ENCODE measurements at places on chromosomes 5 and 9.

- no peak for DNase-seq
These were observed 4.7 kb downstream of the NOL6 start for GRCh38 chr9:33468797-33469621.

- DNase-seq = no peak
These were observed 17.4 kb upstream of the SEC16A start for GRCh38 chr9:136499935-136500910.

DNA sequence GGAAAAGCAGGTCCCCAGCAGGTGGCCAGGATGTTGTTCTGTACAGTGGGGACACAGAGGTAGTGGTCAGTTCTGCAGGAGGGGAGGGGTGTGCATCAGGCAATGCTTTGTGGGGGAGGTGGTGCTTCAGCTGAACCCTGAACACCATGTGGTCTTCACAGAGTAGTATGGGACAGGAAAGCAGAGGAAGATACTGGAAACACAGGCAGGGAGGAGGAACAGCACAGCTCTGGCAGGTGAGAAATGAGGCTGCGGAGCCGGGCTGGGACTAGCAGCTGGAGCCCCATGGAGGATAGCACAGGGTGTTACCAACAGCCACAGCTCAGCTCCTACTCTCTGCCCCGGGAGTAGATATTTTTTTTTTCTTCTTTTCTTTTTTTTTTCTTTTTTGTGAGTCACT lies 161.5 kb downstream of the ENTREP1 start:
- no peak for DNase-seq

DNA sequence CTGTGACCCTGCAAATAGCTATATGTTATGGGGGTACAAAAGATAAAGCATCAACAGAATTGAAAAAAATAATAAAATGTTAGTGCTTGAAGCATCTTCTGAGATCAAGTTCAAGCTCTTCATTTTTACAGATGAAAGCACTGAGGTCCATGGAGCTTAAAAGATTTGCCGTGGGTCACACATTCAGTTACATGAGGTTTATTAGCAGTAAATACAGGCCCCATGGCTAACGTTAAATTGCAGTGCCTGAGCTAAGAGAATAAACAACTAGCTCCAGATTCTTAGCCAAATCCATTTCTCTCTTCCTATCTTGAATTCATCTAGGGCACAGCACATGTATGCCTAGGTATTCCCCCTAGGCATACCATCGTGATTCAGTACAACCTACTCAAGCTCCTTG lies 2052.7 kb upstream of the C9orf72 start:
- DNase-seq = no peak

GRCh38 chr5:143248822-143249579 lies 154.5 kb downstream of the NR3C1 start:
- DNase-seq = no peak

GRCh38 chr5:125786021-125786420 lies 637.2 kb upstream of the GRAMD2B start:
- DNase-seq = no peak

- DNase-seq = no peak
These were observed 406.4 kb downstream of the HTR1A start for GRCh38 chr5:63555874-63556273.

- DNase-seq = no peak
These were observed 84.1 kb downstream of the FEM1C start for GRCh38 chr5:115460472-115460871.

GRCh38 chr5:12110629-12111028 lies 206.4 kb upstream of the CTNND2 start:
- no peak for DNase-seq

DNA sequence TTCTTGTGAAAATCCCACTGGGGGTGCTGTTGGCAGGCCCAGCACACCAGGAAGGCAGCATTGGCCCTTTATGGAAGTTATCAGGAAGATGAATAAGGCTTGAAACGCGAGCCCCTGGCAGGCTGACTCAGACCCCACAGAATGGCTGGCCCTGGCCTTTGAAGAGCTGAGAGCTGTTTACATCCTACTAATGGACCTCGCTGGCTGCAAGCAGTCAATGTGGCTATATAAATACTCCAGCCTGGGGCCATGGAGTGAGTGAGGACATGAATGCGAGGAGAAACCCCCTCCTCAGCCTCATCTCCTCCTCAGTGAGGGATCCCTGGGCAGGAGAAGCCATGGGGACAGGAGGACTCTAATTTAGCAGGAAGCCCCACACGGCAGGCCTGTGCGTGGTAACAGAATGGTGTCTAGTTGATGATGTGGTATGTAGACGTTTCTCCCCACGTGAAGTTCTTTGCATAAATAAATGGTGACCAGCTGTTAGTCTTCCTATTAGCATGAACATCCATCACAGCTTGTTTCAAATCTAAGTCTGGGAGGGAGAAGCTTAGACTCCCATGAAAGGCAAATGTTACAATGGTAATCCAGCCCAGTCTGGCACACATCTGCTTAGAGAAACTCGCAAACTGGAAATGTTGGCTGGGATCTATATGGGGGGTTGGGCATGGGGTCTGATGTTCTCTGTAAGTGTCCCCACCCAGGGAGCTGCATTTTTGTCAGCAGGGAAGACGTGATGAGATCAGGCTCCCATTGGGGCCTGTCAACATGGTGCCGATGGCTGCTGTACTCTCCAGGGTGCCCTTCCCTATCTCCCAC lies 175.1 kb upstream of the PITX1 start:
- no peak for DNase-seq

DNA sequence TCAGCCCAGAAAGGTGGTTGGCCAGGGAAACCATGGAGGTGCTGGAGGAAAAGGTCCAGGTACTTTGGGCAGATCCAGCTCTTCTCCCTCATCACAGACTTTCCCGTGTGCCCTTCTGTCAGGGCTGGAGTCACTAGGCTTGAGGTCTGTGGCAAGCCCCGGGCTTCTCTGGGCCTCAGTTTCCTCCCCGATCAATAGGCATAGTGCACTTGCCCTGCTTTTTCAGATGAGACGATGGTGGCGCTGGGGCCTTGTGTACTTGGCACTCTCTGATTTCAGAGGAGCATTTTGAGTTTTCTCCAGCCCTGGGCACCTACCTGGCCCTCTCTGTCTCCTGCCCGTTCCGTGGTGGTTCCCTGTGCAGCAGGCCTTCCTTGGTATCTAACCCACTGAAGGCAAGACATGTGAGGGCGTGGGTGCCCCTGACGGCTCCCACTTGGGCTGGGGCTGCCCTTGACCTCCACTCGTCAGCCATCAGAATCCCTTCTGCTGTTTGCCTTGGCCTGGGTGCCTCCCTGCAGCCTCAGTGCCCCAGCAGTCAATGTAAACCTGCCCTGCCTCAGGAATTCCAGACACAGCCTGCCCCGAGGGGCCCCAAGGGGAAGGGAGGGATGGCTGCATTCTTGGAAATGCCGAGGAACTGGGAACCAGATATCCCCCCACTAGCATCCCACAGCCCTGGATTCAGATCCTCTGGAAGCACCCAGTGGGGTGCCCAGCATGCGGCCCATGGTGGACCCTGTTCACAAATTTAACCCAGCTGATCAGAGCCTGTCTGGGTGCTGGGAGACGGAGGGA lies 66.3 kb upstream of the COL5A1 start:
- no peak for DNase-seq

- DNase-seq = no peak
These were observed 74.5 kb upstream of the WWC1 start for GRCh38 chr5:168216989-168217388.

DNA sequence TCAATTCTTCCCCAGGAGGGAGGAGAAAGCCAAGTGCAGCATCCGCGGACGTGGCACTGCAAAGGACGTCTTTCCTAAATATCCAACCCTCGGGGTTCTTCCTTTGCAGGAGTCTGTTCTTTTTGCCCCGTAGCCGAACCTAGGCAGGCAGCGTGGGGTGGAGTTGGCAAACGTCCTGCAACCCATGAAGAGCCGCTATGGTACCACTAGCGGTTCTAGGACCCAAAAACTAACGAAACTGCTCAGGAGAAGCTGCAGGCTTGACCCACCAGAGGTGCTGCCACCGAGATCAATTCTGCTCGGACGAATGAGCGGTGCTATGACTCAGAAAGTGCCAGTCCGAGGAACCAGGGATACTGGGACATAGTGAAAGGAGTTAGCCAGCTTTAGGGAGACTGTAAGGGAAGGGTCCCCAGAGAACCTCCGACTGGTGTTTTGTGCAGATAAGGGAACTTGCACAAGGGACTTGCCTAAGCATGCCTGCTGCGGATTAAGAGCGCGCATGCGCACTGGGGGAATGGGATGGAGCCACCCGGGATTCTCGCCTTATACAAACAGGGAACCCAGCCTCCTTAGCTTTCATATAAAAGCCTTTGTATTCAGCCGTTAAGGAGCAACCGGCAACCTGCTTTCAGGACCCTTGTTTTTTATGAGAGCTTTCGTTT lies 32.7 kb downstream of the ANXA2R start:
- peak; percentile 17 for DNase-seq

GRCh38 chr9:75935591-75935990 lies 45.1 kb downstream of the PCSK5 start:
- no peak for DNase-seq

GRCh38 chr5:63928451-63928850 lies 33.8 kb downstream of the HTR1A start:
- DNase-seq = no peak

GRCh38 chr9:26462213-26462612 lies 430.4 kb downstream of the CAAP1 start:
- DNase-seq = no peak

- no peak for DNase-seq
These were observed 48.3 kb downstream of the ATPSCKMT start for GRCh38 chr5:10201223-10201868.

- no peak for DNase-seq
These were observed 49.3 kb downstream of the MLLT3 start for GRCh38 chr9:20573023-20573422.

DNA sequence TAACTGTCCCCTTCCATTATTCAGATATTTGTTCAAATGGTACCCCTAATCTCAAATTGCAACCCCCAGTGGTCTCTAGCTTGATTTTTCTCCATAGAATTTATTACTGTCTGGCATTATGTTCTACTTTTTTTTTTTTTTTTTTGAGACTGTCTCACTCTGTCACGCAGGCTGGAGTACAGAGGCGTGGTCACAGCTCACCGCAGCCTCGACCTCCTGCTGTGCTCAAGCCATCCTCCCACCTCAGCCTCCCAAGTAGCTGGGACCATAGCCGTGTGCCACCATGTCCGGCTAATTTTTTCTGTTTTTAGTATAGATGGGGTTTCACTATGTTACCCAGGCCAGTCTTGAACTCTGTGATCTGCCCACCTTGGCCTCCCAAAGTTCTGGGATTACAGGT lies 2.0 kb upstream of the REEP5 start:
- no peak for DNase-seq

GRCh38 chr5:14767735-14768507 lies 103.4 kb downstream of the OTULIN start:
- no peak for DNase-seq

- no peak for DNase-seq
These were observed 60.1 kb upstream of the ZNF608 start for GRCh38 chr5:124806373-124807077.

DNA sequence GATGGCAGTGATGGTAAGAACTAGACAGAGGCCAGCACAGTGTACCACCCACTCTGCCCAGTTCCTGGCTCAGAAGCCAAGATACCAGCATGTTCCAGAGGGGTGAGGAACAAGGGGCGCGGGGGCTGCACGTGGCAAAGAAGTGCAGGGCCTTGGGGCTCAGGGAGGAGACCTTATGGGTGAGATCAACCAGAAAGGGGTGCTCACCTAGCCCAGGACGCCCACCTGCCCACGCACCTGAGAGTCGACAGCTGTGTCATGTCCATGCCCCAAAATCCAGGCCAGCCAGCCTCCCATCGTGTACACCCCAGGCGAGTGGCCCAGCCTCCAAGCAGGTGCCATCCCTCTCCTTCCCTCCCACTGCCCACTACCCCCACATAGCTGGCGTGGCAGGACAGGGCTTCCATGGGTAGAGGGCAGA lies 34.9 kb downstream of the BICD2 start:
- DNase-seq = no peak

DNA sequence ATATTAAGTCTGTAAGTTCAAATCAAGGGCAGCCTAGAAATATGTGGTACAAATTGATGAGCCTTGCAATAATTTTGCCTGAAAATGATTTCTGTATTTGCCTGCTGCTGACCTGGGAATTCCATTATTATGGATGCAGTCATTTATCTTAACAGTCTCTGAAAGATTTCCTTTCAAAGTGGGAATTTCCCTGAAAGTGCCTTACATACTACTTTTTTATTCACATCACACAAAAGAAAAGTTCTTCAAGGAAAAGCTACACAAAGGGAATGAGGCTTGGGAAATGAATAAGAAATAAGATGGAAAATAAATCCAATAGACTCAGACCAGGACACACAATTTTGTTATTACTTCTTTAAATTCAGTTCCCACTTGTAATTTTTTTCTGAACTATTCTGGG lies 537.8 kb upstream of the PTGER4 start:
- DNase-seq = no peak
